ENCODE measurements at places on chromosomes 12 and 14.

- no peak for DNase-seq
These were observed 320.7 kb downstream of the BTG1 start for GRCh38 chr12:91824991-91825390.

DNA sequence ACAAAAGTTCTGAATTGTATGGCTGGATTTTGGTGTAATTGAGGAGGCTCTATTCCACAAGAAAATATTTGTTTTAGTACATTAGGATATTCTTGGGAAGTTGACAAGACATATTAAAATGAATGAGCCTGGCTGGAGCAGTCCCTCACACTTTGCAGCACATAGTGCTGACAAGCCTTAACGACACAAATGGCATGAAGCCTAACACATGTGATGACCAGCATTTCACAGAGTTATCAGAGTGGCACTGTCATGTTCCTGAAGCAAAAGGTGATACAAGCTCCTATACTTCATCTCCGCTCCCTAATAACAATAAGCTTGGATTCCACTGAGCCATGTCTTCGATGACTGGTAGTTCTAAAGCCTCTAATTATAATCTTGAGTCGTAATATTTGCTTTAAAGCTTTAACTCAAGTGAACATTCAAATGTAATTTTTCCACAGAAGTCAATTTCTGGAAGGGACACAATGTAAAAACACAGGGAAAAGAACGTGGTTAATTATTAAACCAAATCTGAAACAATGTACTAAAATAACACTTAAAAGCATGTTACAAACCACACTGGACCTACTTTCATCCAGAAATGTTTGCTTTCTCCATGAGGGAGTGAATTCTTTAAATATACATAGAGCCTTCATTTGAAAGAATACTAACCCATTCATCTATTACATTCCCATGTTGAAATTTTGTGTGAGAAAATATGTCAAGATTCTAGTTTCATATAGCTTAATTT is 49.6 kb downstream of the GRIP1 start:
- no peak for DNase-seq

- peak; percentile 65 for DNase-seq
These were observed 180.7 kb downstream of the PHLDA1 start for GRCh38 chr12:75850721-75851462.

DNA sequence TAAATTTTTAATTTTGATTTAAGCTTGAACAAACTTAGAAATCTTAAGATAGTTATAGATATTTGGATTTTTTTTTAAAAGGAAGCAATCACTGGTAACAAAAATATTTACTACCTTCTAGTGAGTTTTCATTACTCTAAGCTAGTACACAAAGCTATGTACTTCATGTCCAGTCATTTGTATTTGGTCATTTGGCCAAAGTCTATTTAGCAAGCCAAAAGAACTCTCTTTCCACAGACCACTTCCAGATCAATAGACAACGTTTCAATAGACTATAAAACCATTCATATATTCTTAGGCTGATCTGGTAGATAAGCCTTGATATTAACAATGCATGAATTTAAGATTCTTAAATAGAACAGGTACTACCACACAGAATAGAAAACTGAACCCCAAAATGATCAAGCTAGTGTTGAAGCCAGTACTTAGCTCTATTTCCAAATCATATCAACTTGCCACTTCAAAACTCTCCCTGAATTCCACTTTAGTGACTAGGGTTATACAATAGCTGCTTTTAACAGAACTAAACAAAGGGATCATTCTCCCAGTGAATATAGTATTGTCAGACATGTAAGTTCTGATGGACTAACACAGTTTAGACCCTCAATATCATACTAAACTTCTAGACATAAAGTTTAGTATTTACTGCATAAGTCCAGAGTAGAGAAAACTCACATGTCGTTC is 21.7 kb downstream of the CAPRIN2 start:
- DNase-seq, result no peak

DNA sequence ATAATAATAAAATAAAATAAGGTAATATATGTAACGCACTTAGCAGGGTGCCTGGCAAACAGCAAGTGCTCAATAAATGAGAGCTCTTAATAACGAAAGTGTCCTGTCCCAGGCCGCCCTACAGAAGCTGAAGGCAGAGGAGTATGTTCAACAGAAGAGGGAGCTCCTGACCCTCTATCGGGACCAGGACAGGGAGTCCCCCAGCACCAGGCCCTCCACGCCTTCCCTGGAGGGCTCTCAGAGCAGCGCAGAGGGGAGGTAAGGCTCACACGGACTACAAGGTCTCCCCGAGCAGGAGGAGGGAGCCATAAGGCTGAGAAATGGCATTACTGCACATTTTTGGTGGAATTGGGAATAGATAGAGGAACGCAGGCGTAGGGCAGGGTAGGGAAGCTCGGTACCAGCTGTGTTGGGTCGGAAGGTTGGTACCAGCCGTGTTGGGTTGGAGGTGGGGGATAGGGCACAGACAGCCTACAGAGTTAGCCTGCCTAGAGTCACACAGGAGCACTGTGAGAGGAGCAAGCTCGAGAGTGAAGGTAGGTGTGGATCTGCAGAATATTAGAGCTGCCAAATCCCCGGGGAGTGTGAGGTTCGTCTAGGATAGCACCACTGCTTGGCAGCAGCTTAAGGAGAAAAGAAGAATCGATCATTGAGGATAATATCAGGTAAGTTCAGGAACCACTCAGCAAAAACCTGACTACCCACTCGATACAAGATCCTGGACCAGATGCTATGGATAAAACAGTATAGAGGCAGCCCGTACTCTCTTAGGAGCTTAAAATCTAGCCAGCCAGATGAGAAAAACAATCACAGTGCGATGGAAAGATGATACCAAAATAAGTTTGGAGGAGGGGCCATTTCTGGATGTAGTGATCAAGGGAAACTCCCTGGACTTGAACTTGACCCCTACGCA is 15.3 kb downstream of the TNFRSF1A start:
- peak; percentile 59 for DNase-seq

- DNase-seq, result no peak
These were observed 96.8 kb downstream of the RPS29 start for GRCh38 chr14:49489341-49489740.

DNA sequence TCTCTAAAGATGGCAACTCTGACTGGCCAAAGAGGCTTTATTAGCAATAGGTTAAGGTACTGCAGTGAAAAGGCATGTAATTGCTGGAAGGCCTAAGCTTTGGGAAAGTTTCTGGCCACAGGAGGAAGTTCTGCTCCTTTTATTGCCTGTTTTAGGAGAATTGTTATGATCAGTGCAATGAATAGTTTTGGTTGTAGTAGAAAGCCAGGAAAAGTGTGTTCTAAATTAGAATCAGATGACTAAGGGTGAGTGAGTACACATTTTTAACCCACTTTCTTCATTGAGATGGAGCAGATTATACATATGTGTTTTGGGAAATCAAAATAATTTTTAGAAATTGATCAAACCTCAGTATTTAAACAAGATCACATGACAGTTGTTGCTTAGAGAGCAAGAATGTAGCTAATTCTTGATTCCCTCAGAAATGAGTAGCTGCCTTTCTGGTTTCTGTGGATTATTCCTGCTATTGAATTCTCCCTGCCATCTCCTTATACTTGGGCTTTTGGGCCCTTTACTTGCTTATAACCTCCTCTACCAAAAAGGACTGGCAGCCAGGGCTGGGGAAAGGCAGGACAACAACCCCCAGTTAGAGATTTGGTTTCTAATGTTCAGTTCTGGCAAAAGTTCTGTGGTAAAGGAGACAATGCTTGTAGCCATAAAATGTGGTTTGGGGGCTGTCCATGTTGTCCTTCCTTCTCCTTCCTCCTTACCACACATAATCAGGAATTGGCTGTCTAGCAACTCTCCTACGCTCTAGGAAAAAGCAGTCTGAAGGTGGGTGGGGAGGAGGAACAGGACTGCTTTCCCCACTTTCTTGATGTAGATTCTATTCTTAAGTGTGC is 217.1 kb downstream of the SLC38A4 start:
- DNase-seq, result peak; percentile 71

- peak; percentile 10 for DNase-seq
These were observed at the start of gene KCNK10 for GRCh38 chr14:88323086-88323522. KCNK10 (minus strand) TSS chr14:88323269; CDS start chr14:88322798, 471 bp downstream.

GRCh38 chr12:109567296-109567695 is 6.0 kb downstream of the MMAB start:
- no peak for DNase-seq

DNA sequence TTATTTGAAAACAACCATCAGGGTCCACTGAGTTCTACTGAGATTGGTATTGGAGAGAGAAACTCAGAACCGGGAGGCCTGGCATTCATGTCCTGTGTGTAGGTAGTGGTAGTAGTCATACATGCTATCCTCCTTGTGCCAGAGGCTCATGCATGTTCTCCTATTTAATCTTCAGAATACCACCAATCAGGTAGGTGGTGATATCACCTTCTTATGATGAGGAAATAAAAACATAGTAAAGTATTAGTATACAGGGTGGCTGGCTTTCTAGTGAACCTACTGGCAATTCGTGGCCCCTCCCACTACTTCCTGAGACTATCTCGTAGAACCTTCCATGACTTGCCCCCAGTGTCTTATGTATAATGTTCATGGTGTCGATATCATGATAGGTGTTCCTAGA is 40.5 kb upstream of the EID3 start:
- DNase-seq, result no peak

- no peak for DNase-seq
These were observed 35.7 kb downstream of the IQSEC3 start for GRCh38 chr12:101969-102878.

GRCh38 chr14:63564318-63564717 is 21.1 kb upstream of the PPP2R5E start:
- no peak for DNase-seq

- DNase-seq, result peak; percentile 43
These were observed 84.6 kb upstream of the NAV3 start for GRCh38 chr12:77746096-77746495.

- no peak for DNase-seq
These were observed 20.6 kb downstream of the LTBP2 start for GRCh38 chr14:74591394-74591793.

DNA sequence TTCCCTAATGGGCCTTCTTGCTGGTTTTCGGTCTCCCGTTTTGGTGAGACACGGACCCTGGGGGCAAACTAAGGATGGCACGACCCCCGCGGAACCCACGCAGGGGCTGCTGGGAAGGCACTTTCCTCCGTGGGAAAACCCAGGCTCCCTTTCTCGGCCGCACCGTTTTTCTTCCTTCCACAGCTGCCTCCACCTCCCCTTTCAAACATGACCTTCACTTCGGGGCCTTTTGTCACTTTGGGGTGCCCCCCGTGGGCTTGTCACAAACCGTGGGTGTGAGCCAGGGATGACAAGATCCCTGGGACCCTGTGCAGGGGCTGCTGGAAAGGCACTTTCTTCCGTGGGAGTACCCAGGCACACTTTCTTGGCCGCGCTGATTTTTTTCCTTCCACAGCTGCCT is 268.7 kb downstream of the ALG10 start:
- no peak for DNase-seq

GRCh38 chr12:24479131-24479530 is 469.8 kb downstream of the BCAT1 start:
- no peak for DNase-seq

DNA sequence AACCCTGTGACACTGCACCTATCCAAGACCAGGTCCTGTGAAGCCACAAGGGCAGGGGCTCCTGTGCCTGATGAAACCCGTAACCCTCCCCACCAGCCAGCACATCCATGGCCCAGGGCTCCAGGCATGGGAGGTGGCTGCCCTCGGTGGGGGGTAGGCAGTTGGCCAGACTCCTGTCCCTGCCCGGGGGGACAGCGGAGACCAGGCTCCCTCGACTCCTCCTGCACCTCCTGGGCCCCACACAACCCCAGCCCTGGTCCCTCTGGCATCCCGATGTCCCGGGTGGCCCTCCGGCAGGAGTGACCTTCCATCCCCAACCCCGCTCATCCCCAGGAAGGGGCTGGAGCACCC is 11.4 kb downstream of the AKT1 start:
- no peak for DNase-seq

- no peak for DNase-seq
These were observed 122.4 kb downstream of the ANO6 start for GRCh38 chr12:45338272-45338671.

All from astrocyte of the spinal cord (primary cell).